Activated CD8-positive, alpha-beta T cell treated with anti-CD3 and anti-CD28 coated beads, Interleukin-2, amount 10 ng/mL, durations not matched to agents 7 days and 5 days (primary cell): ENCODE measurements at places on chromosomes 3 and 15. TPM values are rescaled to one million over a fixed set of nuclear protein-coding genes. Genes with fewer than 3 reads are reported as not detected.

Gene ST3GAL6
- not detected for total RNA-seq

GRCh38 chr3:111589303-111590142 lies 5.6 kb downstream of the ZBED2 start:
- DNase-seq = no peak

Gene XYLB
- 5.3 TPM for total RNA-seq

DNA sequence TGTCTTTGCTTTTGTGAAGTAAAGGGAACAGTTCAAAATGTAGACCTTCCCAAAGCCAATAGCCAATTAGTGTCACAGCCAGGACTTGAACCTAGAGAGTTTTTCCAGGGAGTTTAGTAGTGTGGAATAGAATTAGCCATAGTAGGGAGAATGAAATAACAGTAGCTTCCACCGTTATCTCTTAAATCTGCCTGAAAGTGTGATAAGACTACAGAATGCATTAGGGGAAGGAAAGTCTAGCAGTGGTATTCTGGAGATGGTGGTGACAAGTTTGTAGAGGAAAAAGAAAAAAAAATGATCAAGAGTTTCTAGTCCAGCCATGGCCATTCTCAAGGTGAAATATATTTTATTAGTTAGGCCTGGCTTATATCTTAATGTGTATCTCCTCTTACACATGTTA lies 13.8 kb downstream of the ATP11B start:
- DNase-seq = no peak

DNA sequence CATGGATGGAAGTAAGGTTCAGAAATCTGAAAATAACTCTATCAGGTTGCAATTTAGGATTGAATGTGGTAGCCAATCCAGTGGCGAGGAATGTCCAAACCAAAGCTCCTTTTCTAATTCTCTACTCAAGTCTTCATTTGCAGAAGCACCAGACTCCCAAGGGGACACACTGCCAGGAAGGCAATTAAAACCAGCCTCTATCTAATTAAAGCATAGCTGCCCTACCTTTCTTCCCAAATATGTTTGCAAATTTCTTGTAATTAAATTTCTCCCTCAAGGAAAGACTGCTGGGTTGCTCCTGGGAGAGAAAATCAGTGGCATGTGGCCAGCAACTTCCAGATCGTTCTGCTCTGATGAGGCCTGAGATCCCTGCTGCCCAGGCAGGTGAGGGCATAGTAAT lies 153.4 kb upstream of the MCTP2 start:
- no peak for DNase-seq

Gene NRROS
- 37.5 TPM for total RNA-seq

DNA sequence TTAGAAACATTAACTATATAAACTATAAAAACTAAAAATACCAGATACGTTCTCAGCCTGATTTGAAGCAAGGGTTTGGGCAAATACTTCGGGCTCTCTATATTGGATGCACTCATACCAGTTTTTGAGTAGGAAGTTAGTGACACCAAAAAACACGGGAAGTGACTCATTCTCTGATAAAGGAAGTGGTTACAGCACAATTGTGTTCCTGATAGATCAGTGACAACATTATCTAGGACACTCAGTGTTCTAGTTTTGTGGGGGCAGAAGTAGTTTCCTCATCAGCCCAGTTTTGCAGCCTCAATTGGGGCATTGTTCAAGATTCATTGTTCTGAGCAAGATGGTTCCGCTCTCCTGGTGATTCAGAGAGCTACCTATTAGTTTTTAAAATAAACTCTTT lies 469.6 kb upstream of the DPPA4 start:
- DNase-seq = peak; percentile 65

DNA sequence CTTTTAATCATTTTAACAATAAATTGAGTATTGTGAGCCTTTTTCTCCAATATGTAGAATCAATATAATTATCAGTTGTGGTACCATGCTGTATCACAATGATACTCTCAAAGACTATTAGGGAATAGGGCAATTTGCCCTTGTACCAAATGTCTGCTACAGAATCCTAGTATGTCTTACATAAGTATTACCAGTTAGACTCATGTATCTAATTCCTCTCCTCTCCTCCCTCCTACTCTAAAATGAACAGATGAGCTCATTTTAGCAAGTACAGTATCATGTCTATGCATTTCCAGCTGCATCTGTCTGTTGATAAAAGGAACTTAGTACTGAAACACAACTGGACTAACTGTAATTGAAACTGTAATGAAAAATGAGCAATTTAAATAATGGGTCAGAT lies 124.3 kb upstream of the ATP11B start:
- no peak for DNase-seq

Gene MASP1
- total RNA-seq = not detected

Gene EHHADH
- total RNA-seq = 4.8 TPM

DNA sequence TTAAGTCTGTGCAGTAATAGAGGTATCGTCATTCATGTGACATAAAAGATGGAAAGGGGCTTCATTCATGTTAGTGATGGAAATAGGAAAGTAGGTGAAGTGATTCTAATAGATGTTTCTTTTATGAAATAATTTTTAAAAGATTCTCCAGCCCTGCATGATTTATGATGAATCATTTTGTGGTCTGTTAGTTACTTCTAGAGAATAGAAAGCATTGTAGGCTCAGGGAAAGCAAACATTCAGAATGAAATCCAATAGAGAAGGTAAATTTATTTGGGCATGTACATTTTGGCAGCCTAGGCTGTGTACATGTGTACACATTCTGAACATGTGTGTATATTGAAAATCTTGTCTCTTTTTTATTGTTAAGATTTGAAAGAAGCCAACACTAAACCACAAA lies 23.1 kb downstream of the PPARG start:
- no peak for DNase-seq

DNA sequence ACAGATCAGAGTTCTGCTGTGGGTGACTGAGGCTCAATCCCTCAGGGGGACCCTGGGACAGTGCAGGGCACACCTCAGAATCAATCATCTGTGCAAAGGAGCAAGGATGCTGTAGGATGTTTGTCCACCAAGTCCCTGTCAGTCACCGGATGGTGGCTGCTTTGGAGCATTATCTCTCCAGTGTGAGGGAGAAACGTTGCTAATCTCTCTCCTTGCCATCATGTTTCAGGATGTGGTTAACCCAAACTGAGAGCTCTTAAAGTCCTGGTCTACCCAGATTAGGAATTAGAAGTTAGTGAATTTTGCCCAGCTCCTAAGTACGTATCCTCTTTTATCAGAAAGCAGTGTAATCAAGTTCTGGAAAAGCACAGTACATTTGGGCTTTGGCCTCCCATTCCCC lies 26.2 kb upstream of the LRRC3B start:
- DNase-seq = no peak

Gene PYDC2
- not detected for total RNA-seq

Gene SCN11A
- not detected for total RNA-seq

Gene SAMMSON
- total RNA-seq = not detected

Gene CP
- total RNA-seq = not detected

Gene GOLGA6B
- total RNA-seq = not detected

GRCh38 chr3:53715815-53716483 lies 130.3 kb downstream of the CHDH start:
- DNase-seq = no peak
